ENCODE measurements at places on chromosomes 4 and X.
A peak's percentile ranks its signal among the peaks of the same experiment; 100 is the strongest.

DNA sequence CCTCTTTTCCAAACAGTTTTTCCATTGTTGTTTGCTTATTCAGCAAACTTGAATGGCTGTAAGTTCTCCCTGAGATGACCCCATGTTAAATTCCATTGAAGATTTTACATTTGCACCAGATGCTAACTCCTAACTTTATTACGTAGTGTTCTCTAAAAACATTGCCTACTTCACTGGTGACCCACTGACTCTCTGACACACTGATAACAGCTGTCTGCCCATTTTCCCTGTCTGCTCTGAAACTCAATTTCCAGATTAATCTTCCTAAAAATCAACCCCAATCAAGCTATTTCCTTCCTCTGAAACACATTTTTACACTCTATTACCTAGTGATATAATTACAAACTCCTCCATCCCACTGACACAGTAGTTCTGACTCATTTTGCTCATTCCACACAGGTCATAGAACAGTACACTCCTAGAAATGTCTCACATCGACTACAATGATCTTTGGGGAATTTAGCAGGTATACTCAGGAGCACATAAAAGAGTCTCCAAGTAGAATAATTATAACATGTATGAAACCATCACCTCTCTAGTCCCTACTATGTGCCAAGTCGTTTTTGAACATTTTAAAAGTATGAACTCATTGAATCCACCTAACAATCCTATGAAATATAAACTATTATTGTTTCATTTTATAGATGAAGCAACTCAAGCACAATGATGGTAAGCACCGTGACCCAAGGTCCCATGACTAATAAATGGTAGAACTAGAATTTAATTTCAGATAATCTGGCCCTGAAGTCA is 210.9 kb downstream of the SLIT2 start:
- no peak for DNase-seq

DNA sequence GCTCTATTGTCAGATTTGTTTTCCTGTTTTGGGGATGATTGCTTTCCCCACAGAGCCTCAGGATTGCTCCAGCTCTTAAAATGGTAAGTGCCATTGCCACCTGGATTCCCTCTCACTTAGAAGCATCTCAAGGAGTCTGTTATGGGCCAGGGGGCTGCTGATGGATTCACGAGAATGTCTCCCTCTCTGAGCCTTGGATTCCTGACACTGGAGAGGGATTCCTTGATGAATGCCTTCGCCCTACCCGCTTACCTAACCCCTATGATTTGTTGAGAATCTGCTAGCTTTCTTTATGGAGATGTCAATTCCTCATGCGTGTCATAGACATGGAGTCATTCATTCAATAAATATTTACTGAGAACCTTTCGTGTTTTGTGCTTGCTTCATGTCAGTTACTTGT is 36.9 kb upstream of the TENM3 start:
- no peak for DNase-seq

DNA sequence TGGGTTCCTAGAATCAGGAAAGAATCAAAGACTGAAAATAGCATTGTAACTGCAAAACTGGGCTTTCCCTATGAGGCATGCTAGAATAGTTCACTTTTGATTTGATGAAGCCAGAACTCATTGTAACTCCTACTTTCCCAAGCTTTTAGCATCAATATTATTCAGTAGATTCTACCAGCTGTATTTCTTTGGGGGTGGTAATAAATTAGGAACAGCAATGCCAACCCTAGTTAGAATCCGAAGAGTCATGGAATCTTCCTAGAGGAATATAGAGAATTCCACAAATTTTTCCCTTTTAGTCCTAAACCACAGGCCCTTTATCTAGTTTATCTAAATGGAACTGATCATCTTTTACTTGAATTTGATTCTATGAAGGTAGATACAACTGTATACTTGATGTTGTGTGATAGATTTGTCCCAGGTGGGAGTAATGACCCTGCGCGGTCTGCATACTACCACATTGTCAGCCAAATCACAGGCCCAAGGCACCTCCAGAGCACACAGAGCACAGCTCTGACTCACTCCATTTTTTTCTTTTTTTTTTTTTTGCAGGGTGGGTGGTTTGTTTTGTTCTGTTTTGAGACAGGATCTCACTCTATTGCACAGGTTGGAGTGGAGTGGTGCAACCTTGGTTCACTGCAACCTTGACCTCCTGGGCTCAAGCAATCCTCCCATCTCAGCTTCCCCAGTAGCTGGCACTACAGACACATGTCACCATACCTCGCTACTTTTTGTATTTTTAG is 66.6 kb downstream of the EDNRA start:
- DNase-seq: no peak

DNA sequence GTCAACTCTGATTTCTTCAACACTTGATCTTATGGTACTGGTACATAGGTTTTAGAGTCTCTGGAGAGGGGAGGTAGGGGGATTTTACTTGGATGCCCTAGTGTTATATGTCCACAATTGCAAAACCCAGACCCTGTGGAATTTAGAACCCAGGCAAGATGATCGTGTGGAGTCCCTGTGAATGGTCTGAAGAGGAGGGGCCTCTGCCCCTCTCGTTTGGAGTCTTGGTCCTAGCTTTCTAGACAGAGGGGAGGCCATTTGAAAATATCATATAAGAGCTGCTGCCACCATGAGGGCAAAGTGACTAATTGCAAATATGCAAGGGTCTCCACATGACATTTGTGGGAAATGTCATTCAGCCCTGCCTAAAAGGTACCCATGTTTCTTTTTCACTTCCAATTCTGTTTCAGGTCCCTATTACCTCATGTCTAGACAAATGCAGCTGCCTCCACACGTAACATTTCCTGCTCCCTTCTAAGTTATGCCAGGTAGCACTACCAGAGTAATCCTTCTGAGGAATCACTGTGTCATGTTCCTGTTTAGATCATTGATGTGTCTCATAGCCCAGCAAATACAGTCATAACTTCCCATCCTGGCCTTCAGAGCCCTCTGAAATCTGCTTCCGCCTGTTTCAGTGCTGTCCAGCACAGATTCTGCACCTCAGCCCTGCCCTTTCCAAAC is 126.8 kb downstream of the KLHL8 start:
- peak; percentile 16 for DNase-seq

Measured in stimulated activated CD8-positive, alpha-beta memory T cell treated with anti-CD3 and anti-CD28 coated beads, Interleukin-4, amount 100 ng/mL, for 24 hours (primary cell).